Muscle of leg (tissue), 16 donors: ENCODE measurements at places on chromosomes 6 and 20.

GRCh38 chr20:61360940-61361339 lies 108.9 kb downstream of the CDH4 start:
- DNase-seq, result no peak

DNA sequence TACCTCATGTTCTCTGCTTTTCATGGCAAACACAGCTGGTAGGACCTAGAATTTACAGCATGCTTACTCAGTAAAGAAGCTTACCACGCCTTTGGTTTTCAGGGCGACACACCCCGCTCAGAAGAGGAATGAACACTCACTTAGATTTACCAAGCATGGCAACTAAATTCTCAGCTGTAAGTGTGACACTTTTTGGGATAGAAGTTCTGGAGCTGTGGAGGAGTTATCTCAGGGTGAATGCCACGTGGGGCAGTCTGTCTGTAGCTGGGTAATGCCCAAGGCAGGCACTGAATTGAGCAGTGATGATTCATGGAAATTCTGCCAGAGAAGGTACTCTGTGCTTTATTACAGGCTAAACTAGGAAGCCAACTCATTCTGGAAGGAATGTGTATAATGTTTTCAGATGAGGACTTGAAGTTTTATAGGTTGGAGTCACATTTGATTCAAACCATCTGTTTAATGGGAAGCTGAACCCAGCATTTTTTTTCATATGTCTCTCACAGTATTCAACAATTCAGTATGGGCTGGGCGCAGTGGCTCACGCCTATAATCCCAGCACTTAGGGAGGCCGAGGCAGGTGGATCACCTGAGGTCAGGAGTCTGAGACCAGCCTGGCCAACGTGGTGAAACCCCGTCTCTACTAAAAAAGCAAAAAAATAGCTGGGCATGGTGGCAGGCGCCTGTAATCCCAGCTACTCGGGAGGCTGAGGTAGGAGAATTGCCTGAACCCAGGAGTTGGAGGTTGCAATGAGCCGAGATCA lies 3.5 kb upstream of the PRIM2 start:
- DNase-seq, result peak; percentile 92

GRCh38 chr20:4138056-4138455 lies 122.7 kb upstream of the RNF24 start:
- no peak for DNase-seq

- DNase-seq, result no peak
These were observed 21.5 kb downstream of the FERMT1 start for GRCh38 chr20:6101346-6101745.

GRCh38 chr20:61117725-61118124 lies 134.3 kb upstream of the CDH4 start:
- DNase-seq, result no peak

- DNase-seq, result no peak
These were observed 115.4 kb downstream of the DTNBP1 start for GRCh38 chr6:15547400-15547799.

- DNase-seq, result no peak
These were observed 46.0 kb downstream of the PHIP start for GRCh38 chr6:79031821-79032590.

DNA sequence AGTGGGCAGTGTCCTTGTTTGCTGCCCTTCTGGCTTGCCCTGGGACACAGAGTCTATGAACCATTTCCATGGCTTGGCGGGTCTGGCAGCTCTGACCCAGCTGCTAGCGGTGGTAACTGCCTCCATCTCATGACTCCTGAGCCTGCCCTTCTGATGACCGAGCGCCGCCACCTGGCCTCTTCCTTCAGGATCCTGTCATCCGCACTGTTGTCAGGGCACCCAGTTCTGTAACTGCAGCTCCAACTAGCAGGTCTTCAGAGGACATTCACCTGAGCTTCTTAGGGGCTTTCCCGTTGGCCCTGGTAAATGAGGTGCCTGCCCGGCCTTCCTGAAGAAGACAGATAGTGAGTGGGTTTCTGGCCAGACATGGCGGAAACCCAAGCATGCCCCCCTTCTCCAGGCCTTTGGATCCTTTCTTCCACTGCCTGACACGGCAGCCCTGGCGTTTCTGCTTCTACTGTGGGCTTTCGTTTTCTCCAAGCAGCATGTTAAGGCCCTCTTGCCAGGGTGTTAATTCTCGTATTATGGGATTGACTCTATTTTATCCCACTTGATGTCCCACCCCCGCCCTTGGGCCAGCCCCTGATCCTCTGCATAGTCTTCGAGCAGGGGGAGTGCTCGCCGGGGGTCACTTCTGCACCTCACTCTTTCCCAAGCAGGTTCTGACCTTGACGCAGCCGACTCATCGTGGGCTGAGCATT lies 24.7 kb downstream of the PACSIN1 start:
- DNase-seq, result no peak

GRCh38 chr6:35084041-35084491 lies 57.1 kb downstream of the TCP11 start:
- peak; percentile 45 for DNase-seq

GRCh38 chr20:62025394-62025793 lies 40.3 kb downstream of the TAF4 start:
- DNase-seq, result no peak

DNA sequence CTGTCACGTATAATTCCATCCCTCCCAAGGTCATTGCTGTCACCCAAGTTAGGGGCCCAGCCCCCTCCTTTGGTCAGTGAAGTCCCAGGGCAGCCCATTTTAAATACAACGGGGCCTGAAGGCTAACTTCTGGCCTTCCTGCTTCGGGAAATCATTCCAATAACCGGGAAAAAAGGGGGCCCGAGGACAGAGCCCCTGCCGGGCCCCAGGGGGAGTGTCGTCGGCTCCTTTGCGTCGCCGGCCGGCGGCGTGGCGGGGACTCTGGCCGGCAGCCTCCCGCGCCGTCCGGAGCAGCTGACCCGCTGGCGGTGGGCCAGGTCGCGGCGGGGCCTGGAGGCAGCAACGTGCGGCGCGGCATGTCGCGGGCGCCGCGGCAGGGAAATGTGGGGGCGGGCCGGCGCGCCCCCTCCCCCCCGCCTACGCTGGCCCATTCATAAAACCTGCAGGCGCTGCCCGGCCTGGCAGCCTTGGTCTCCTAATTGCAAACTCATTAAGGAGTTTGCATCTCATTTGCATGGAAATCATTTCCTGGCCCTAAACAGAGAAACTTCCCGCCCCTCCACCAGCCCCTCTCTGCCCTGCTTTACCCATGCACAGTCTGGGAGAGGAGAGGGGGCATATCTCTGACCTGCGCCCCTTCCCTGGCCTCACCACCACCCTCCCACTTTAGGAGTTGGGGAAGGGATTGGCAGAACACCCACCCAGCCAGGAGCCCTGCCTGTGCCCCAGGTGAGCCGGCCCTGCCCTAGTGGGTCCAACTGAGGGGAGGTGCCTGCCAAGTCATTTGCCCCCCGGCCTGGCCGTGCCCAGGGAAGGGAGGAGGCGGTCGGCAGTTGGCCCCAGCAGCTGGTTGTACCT lies 50.7 kb downstream of the MRPL14 start:
- peak; percentile 75 for DNase-seq

DNA sequence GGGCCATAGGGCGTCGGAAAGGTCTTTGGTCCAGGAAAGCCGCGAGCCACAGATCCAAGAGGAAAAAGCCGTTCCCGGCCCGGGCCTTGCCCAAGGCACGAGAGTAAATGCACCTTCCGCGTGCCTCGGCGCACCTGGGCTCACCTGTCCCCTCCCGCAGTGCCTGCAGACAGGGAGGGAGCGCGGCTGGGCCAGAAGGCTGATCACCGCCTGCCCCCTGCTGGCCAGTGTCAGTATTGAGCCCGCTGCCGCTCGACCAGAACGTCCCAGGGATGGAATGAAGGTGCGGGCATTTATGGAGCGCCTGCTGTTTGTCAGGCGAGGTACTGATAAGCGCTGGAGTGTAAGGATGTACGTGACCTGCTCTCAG lies 679 bp upstream of the LPIN3 start:
- DNase-seq, result peak; percentile 77

DNA sequence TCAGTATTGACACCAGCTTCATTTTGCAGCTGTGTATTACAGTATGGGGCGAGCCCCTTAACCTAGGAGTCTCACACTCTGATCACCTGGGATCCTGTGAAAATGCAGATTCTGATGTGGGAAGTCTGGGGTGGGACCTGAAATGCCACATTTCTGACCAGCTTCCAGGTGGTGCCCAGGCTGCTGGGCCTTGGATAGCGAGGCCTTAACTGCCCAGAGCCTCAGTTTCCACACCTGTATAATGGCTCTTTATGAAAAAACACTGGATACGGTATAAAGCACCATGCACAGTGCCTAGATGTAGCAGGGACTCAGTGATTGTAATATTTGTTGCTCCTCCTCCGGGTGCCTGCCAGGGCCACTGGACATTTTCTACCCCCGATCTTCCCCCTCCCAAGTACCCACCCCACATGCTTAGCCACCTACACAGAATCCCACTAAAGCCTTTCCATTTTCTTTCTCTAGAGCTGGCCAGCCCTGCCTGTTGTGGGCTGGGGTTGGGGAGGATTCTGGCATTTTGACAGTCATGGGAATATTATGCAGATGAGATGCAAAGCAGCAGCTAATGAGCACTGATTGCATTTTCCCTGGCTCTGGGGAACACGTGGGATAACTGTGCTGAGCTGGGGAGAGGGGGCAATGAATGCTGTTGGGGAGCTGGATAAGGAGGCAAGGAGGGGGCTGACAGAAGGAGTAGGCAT lies 44.8 kb downstream of the SPDEF start:
- no peak for DNase-seq

GRCh38 chr6:37050045-37050853 lies 44.8 kb downstream of the FGD2 start:
- peak; percentile 80 for DNase-seq

- DNase-seq, result no peak
These were observed 62.8 kb downstream of the UTRN start for GRCh38 chr6:144347933-144348332.

DNA sequence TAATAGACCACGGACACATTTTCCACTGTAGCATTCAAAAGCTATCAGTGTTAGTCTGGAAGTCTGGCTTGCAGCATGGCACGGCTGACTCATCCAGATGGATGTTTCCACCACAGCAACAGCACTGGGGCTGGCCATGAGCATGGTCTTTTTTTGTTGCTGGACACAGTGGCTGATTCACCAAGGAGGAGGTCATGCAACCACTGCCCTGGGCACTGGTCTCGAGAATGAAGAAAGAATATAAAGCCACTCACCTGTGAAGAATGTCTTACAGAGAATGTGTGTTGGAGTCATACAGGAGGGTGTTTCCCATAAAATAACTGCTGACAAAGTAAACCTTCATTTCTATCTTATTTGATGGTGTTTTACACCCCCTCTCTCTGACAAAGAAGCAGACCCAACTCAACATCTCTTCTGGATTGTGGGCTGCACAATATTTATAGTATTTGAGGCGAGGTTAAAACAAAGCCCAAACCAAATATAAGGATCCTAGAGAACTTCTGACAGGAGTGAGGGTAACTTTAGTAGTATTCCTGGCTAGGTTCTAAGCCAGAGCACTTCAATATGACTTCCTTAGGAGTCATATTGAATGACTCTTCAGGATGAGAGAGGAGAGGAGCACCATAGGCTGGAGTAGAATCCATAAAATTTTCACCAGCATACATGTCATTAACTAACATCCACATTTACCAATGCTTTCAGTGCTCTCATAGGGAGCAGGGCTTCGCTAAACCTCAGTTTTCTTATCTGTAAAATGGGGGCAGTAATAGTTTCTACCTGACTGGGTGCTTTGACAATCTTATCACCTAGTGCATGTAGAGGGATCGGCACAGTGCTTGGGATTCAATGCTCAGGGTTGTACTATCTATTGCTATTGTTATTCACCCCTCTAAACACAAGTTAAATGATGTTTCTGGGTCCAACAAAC lies 121.4 kb downstream of the KIF13A start:
- DNase-seq, result peak; percentile 78

DNA sequence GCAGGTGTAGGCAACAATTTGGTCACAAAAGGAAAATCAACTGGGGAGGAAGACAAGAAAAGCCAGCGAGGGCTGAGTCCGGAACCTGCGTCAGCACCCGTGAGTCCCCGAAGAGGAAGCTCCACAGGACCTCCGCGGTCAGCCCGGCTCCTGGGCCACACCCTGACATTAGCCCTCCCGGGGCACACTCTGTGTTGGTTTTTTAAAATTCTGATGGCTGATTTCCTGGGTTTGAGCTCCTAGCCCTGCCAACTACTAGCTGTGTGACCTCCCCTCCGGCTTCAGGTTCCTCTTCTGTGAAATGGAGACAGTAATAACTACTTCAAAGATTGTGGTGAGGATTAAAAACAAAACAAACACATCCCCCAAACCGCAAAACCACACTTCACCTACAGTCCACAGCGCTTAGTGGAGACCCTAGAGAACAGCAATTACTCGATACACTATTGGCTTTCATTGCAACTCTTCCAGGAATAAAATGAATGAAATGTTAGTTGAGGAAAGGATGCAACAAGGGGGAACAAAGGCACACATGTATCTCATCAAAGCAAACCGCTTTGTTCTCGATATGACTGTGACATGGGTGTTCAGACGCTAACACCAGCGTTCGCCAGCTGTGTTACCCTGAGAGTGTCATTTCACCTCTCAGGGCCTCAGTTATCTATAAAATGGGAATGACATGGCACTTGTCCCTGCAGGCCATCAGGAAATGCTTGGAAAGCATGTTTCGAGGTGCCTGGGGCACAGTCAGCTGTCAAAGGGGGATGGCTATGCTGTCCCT lies 985 bp downstream of the ZBP1 start:
- peak; percentile 28 for DNase-seq

DNA sequence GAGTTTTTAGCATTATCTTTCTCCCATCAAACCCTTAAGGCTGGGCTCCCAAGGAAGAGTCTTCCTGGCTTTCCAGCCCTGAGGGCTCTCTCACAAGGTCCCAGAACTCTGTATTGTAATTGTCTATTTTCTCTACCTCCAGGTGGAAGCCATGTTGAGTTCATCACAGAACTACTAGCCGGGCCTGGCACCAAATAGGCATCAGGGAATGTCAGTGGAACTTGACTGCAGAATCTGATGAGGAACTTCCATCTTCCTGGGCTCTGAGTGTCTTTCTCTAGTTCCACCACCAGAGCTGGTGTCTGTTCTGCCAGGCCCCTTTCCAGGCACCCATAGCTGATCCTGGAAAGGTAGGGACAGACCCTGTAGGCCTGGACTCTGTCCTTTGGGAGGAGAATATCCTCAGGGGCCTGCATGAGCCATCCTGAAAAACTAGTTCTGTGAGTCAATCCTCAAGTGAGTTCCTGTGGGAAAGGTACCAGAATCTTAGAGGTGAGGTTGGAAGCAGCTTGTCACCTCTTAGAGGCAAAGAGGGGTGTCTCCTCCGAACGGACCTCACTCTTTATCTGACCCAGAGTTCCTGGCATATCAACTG lies 11.1 kb upstream of the TOP1 start:
- no peak for DNase-seq

DNA sequence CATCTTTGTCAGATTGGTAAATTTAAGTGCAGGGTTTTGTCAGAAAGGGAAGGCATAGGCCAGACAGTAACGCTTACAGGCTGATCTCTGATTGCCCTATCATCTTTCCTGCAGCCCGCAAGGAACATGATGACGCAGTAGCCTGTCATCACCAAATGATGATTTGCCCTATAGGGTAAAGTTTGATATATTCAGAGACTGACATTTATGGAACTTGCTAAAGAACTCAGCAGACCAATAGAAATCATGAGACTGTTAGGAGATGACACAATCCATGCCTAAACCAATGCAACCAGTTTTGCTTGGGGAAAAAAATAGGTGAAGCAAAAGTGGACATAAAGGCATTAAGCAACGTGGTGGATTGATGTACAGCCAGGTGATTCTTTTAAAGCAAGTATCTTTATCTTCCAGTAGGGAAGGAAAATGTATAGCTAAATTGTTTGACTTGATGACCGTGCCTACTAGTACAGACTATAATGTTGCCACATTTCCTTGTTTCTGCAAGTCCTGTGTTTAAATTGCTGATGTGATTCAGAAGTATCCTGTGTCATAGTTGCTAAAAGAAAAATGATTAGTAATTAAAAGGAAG lies 2.4 kb downstream of the NUS1 start:
- peak; percentile 3 for DNase-seq

GRCh38 chr6:111517965-111518364 lies 34.9 kb upstream of the REV3L start:
- no peak for DNase-seq
